T-helper 2 cell (primary cell): ENCODE measurements at places on chromosomes 16 and 17.

DNA sequence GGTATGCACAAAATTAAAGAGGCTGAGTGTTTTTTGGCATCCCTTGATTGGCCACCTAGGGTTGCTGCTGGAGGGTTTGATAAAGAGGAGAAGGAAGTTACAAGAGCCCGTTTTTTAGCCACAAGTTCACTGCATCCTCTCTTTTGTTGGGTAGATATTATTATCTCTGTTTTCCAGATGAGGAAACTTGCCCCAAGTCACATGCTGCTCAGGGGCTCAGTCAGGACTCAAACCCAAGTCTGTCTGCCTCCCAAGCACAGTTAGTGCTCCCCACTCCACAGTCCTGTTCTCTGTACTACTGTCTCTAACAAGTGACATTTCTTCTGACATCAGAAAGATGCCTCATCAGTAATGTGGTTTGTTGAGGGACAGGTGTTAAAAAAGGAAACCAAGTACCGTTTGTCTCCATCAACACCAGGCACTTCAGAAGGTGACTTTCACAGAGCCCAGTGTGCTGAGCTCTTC lies 1.4 kb downstream of the NT5M start:
- DNase-seq = no peak

GRCh38 chr17:49687878-49688491 lies 10.1 kb upstream of the SPOP start:
- DNase-seq = peak; percentile 19

GRCh38 chr17:50151937-50152547 lies 1.6 kb upstream of the PPP1R9B start:
- no peak for DNase-seq

DNA sequence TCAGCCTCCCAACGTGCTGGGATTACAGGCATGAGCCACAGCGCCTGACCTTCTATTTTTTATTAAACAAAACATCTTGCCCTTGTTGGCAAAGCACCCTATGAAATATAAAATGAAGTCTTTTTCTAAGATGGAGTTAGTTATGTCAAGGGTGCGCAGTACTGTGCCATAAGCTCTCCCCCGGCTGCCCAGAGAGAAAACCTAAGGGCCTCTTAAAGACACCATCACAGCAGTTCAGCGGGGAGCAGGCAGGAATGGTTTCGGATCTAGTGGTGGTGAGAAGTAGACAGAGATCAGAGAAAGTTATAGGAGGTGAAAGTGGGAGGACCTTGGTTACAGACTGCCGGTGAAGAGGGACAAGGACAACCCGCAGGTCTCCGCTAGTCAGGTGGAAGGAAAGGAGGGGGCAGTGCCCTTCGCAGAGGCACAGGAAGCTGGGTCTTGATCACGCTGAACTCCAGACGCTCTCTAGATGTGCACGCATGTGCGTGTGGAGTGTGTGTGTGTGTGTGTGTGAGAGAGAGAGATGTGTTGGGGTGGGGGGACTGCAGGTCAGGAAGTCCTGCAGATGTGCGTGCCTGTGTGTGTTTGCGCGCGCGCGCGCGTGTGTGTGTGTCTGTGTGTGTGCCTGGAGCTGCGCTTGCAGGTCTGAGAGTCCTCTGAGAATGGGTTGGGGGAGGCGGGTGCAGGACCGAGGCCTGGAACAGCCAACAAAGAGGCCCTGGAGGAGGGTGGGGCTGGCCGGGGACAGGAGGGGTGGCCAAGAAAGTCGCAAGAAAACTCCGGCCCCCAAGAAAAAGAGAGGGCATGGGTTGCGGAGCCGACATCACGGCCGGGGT lies 748 bp upstream of the CMTM3 start:
- DNase-seq = peak; percentile 81

DNA sequence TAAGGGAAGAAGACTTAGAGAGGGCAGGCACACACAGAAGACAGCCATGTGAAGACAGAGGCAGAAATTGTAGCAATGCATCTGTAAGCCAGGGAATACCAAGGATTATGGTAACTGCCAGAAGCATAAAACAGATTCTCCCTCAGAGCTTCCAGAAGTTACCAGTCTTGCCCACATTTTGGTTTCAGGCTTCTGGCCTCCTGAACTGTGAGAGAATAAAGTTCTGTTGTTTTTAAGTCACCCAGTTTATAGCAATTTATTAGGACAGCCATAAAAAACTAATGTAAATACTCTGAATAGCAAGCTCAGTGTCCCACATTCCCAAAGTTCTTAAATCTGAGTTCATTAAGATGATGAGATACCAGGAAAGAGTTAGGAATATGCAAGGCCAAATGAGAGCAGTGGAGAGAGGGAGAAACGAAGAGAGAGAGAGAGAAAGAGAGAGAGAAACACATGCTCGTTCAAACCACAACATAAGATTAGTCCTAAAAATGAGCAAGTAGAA lies 123.4 kb downstream of the HS3ST3A1 start:
- no peak for DNase-seq

DNA sequence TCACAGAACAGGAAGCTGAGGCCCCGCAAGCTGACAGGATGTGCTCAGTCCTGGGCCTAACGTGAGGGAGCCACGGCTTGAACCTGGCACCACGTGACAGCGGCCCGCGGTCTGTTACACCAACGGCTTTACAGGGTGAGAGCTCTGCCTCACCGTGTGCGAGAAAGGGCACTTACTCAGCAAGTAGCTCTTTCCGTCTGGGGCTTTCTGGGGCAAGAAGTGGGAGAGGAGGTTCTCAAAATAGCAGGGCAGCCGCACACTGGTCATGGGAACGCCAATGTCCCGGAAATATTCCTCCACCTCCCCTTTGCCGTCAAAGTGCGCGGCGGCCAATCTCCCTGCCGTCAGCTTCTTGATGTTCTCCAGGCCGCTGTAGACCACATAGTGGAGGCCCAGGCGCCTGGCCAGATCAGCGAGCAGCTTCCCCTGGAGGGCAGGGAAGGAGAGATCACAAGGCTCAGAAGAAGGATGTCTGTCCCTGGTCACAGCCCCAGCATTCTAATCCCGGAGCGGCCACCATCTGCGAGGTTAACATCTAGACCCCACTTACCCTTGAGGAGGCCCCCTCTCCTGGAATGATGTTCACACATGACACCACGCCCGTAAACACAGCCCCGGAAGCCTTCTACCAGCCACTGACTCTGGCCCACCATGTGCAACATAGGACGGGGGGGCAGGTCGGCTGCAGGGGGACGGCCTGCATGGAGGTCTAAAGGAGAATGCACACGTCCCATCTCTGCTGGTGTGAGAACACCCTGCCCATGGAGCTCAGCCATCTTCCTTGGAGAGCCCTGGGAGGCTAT lies 8.2 kb downstream of the NMRAL1 start:
- DNase-seq = peak; percentile 44

DNA sequence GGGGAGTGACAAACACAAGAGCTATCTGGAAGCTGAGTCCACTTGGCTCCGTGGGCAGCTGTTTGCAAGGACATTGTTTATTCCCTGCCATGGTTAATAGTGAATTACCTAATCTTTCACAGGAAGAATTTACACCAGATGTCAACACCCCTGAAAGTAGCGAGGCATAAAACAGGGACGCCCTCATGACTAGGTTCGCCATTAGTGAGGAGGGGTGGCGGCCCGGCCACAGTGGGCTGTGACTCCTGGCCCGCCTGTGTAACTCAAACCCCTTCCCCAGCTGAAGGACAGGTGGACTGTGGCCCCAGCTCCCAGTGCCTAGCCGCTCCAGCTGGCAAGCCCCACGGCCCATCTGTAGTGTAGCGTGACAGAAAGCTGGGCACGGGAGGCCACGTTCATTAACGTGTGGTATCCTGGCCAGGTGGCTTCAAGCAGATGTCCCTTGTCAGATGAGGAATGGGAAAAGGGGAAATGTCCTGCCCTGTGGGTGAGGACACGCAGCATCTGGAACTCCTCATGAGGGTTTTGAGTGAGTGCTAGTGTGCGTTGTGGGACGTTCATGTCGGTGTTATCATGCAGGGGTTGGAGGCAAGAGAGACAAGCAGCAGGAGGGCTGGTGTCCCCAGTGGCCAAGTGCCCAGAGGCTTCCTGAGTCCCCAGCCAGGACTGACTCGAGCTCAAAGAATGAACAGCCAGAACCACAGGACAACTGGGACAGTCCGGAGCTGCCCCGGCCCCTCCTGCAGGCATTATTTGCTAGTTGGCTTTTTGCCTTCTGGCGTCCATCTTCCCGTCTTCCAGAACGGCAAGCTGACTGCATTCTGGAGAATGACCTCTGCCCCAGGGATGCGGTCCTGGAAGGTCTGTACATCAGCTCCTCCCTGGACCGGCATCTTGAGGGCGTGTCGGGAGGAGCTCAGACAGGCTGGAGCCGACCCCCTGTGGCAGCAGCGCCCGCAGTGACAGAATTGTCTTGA lies 19.2 kb downstream of the KDM8 start:
- DNase-seq = no peak

GRCh38 chr17:40794466-40794865 lies 5.3 kb downstream of the KRT28 start:
- DNase-seq = no peak

DNA sequence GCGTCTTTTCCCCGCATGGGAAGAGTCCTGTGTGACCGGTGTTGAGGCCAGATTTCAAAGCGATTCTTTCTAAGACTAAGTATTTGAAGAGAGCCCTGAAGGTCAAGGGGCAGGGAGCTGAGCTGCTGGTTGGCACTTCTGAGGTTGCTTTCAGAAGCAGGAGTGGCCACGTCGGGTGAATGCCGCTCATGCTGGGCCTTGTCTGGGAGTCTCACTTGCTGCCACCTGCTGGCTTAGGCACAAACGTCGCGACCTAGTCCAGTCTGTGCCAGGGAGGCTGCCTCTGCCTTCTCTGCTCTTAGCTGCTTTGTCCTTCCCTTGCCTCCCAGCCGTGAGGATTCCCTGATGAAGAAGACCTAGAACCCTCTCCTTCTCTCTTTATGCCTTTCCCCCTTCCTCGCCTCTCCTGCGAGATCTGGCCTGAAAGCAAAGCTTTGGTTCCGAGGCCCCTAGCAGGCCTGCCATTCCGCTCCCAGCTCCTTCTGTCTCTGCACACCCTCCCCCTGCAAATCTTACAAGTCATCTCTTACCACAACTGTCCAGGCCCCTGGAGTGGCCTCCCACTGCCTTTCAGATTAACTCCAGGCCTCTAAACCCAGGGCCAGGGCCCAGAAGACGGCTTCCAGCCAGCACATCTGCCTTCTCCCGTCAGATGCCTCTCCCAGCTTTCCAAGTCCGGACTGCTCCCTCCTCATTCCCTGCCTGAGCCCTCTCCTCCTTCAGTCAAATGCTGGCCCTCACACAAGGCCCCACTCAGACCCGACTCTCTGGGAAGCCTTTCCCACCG lies 11.4 kb downstream of the CTNS start:
- peak; percentile 75 for DNase-seq

DNA sequence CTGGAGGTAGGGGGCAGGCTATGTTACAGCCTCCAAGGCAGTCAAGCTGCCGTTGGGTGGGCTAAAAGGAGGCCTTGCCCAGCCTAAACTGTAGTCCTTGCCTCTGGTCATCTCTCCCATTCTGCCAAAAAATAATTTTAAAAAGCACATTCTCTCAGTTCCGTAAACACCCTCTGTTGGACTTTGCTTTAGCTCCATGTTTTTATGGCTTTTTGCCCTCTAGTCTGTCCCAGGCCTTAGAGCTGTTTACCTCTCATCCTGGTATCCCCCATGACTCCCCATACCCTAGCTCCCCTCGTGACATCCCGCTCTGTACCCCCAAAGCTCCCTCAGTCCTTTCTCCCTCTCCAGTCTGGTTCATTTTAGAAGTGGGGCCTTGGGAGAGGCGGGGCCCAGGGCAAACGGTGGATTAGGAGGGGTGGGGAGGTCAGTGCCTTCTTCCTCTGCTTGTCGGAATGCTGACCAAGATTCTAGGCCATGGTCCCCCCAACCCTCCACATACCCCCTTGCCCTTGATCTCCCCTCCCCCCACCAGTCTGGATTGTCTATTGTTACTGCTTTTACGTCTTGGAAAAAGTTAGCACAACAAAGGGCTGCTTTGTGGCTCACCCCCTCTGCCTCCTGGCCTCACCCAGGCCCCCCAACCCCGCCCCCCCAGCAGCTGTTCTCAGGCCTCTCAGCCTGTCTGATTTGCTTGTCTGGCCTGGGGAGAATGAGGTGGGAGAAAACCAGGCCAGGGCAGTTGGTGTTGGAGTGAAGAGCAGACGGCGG lies 18.4 kb downstream of the GJD3 start:
- no peak for DNase-seq

DNA sequence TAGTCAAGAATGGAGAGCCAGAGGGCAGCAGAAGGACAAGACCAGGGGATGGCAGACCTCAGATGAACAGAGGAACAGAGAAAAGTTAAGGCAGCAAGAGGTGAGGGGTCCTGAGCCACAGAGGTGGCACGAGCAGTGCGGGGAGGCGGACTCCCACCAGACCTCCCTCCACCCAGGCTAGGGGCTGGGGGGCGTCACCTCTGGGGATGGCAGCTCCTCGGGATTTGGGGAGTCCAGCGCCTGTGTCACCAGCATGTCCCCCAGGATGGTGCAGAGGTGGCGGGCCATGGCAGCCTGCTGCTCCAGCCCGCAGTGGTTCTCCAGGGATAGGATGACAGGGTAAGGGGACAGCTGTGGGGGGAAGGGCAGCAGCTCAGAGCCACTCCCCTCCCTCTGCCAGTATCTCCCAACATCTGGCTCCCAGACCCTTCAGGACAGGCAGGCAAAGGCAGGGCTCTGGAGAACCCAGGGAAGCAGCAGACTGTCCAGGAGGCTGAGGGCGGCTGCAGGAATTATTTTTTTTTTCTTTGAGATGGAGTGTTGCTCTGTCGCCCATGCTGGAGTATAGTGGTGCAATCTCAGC lies 15.8 kb downstream of the PLCD3 start:
- DNase-seq = no peak
